ENCODE measurements at places on chromosomes 7 and 10.

GRCh38 chr10:56745490-56745889 lies 384.4 kb upstream of the ZWINT start:
- DNase-seq: no peak

GRCh38 chr10:17003151-17003550 lies 126.5 kb downstream of the CUBN start:
- no peak for DNase-seq

GRCh38 chr10:576130-576465 lies 113.4 kb downstream of the DIP2C start:
- DNase-seq: no peak

GRCh38 chr7:69893906-69894305 lies 295.6 kb downstream of the AUTS2 start:
- no peak for DNase-seq

GRCh38 chr7:4713183-4713784 lies 31.2 kb downstream of the FOXK1 start:
- DNase-seq: no peak

DNA sequence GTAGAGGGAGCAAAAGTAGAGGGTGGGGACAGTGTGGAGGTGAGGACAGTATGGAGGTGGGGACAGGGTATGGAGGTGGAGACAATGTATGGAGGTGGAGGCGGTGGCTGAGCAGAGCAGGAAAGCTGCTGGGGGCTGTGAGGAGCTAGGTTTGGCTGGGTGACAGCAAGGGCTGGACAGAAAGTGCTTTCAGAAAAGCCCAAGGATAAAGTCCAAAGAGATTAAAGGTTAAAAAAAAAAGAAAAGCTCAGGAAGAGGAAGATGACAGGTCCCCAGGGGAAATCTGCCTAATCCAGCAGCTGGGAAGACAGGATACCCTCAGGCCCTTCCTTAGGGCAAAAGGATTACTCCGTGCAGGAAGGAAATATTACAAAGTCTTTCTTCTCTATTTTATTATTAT lies 32.1 kb upstream of the PFKFB3 start:
- no peak for DNase-seq

- DNase-seq: no peak
Observed at GRCh38 chr10:61761825-61762217, 99.1 kb downstream of the CABCOCO1 start.

DNA sequence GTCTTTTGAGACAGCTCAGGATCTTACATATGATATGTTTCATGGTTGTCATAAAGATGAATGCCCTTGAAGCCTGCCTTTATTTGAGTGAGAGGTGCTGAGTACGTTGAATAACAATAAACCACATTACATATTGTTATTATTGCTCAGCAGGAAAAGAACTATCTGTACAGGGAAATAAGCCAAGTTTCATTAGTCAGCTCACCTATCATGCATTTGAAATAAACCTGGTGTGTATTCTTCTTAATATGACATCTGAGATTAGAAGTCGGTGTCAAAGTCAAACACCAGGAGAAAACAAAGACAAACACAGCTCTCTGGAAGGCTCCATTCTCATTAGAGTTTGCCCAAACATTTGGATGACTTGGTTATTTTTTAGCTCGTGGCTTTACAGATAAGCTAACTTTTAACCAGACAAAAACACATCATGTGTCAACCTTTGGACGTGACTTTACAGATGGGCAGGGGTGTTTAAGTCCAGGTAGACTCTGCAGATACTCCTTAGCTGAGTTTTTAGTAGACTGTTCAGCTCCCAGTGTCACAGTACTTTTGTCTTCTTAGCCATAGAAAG lies 71.2 kb upstream of the AOAH start:
- DNase-seq: no peak

DNA sequence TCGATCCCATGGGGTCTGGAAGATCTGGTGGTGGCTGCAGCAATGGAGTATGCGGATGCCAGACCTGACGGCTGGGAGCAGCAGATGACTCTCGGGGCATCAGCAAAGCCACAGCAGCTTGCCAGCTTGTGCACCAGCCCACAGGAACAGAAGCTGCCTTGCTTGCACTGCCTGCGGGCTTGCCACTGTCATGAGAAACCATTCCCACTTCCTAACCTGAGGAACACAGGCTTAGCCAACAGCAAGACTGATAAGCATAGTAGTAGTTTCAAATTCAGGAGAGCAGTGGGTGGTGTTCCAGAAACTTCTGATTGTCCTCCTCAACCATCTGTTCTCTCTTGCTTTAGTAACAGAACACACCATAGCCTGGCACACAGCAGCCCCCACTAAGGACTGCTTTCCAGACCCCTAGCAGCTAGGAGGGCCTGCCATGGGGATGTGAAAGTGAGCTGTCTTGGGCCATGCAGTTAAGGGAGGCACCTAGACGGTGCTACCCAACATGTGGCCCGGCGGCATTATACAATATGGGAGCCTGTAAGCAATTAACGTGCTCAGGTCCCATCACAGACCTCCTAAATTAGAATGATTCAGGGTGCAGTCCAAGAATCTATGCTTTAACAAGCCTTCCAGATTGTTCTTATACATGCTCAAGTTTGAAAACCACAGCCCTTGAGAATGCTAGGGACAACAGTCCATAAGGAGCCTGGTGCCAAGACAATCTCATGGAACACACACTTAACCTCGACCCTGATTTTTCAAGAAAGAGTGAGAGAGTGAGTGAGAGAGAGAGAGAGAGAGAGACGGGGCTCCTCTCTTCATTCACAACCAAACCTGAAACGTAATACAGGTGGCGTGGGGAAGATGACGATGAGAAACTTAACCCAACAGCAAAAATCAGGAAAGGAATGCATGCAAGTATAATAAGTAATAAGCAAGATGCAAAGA lies 7.1 kb downstream of the ANXA11 start:
- DNase-seq: no peak
